Daoy (cell line): ENCODE measurements at places on chromosomes 2 and 18.

DNA sequence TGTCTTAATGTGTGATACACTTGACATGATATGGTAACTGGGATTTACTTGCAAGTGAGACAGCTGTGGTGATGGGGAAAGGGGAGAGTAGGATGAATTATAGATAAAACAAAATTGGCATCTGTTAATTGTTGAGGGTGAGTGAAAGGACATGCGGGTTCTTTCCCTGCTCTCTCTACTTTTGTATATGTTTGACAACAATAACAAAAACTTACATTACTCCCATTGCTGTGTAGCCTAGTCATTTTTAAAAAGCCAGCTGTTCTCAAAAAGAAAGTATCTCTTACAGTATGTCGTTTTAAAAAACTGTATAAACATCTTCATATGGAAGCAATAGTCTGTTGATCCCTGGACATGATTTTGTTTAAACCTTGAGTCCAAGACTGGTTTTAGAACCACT is 117.6 kb downstream of the MYO1B start:
- DNase-seq: no peak

DNA sequence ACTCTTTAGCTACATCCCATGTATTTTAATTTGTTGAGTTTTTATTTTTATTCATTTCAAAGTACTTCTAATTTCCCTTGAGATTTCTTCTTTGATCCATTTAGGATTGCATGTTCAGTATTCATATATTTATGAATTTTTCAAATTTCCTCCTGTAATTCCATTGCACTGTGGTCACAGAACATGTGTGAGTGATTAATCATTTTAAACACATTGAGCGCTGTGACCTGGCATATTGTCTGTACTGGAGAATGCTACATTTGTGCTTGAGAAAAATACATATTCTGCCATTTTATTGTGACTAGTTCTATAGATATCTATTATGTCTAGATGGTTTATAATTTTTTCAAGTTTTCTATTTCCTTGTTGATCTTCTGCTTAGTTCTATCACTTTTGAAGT is 353.7 kb downstream of the RAD51AP2 start:
- DNase-seq: no peak

GRCh38 chr2:209610631-209611030 is 161.0 kb upstream of the UNC80 start:
- DNase-seq: no peak

GRCh38 chr2:55952415-55952814 is 28.8 kb upstream of the EFEMP1 start:
- DNase-seq: no peak

- peak; percentile 23 for DNase-seq
These were observed 33.7 kb upstream of the ZNF516 start for GRCh38 chr18:76528477-76529432.

DNA sequence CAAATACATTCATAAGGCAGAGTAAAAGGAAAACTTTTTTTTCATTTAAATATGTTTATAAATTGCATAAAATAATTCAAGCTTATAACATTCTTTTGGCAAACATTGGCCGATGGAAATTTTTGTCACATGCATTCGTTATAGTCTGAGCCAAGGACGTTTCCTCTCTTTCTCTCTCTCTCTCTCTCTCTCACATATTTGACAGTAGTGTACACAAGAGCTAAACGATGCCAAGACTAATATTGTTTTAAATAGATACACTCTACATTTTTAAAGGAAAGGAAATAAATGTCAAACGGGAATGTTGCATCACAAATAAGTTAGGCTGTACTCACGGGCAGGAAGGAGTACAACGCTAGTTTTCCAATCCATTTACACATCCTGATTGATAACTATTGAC is 251.1 kb upstream of the SMIM21 start:
- DNase-seq: no peak

DNA sequence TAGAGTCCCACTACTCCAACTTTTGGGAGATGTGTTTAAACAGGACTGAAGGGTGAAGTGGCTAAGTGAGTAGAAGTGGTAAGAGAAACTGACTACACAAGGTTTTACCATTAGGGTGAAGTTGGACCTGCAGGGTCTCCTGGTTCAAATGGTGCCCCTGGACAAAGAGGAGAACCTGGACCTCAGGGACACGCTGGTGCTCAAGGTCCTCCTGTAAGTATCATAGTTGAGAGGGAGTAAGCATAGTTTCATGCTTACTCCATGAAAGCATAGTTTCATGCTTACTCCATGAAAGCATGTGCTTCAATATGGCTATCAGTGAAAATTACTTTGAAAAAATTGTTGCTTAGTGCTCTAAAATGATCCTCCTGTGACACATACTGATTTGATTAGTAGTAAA is 19.1 kb downstream of the COL3A1 start:
- no peak for DNase-seq

- DNase-seq: no peak
These were observed 124.4 kb upstream of the TRIB2 start for GRCh38 chr2:12592296-12592695.

- DNase-seq: peak; percentile 29
These were observed 81.3 kb upstream of the TMEM178A start for GRCh38 chr2:39584283-39584965.

GRCh38 chr2:233051241-233052149 is 8.6 kb upstream of the INPP5D start:
- peak; percentile 87 for DNase-seq

- no peak for DNase-seq
These were observed 118.9 kb upstream of the FOSL2 start for GRCh38 chr2:28273751-28274150.

DNA sequence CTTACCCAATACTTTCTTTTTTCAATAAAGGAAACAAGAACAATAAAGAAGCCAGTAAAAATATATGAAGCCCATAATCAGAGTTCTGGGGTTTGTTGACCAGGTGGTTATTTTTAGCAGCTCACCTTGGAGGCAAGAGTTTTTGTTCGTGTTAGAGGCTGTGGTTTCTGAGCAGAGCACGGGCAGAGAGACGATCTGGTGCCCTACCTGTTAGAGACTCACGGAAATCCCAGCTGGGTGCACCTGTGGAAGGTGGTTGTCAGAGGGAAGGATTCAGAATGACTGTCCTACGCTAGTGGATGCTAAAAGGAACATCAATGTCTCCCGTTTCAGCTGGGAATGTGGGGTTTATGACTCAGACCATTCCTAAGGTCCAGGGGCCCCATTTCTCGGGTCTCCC is 87.6 kb downstream of the NRP2 start:
- DNase-seq: no peak

- DNase-seq: no peak
These were observed 241.6 kb downstream of the PDE11A start for GRCh38 chr2:177830881-177831386.

GRCh38 chr2:127694986-127695385 is 6.3 kb upstream of the SFT2D3 start:
- no peak for DNase-seq

GRCh38 chr2:189783451-189783926 is 650 bp downstream of the ORMDL1 start:
- DNase-seq: peak; percentile 20

DNA sequence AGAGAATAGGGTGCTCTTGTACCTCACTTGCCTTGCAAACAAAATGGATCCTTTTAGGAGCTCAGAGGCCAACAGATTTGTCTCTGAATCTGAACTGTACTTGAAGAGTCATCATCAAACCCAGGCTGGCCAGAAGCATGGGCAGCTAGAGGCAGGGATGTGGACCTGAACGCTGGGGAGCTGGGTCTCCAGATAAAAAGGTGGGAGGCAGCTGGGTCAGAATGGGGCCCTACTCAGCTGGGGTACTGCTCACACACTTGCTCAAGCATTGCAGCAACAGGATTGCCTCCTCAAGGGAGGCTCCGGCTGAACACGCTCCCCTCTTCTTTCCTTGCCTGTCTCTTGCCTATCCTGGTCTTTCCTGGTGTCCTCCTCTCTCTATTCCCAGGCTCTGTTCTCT is 57.3 kb upstream of the SIX3 start:
- DNase-seq: no peak

DNA sequence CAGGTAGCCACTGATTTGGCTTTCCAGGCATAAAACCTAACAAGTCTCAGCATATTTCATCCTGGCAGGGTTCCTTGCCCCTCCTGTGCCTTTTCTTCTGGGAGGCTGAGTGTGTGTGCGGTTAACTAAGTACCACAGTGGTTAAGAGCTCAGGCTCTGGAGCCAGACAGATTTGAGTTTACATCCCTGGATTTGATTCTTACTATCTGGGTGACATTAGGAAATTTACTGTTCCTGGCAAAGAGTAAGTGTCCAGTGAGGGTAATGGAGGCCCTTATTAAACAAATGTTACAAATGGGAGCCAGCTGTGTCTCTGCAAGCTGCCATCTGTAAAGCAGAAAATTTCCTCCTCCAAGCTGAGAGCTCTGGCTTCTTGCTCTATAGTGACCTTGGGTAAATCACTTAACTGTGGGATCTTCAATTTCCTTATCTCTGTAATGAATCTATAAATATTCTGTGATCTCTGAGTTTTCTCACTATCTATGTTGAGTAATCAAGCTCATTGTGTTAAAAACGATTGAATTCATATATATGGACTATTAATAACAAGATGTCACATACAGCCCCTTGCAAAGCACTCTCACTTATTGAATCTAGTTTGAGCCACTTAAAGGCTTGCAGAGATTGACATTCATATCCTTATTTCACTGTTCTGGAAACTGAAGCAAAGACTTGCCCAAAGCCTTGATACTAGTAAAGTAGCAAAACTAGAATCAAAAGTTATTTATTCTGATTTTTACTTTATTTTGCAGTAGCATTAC is 6.5 kb upstream of the COBLL1 start:
- no peak for DNase-seq

DNA sequence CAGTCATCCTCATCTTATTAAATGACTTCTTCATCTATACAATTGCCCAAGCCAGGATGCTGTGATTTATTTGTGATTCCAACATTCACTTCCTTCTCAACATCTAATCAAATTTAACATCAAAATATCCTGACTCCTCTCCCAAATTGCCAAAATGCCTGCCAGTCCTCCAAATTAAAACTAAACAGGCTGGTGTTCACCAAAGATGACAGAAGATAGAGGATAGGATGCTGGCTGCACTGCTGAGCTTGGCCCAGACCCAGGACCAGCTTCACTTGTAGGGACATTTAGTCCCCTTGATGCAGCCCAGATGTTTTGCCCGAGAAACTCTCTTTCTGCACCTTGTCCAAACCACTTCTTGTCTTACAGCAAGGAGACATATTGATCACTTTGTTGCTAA is 540.0 kb upstream of the CNTNAP5 start:
- DNase-seq: no peak

GRCh38 chr2:155310589-155310988 is 612.1 kb downstream of the KCNJ3 start:
- DNase-seq: no peak

DNA sequence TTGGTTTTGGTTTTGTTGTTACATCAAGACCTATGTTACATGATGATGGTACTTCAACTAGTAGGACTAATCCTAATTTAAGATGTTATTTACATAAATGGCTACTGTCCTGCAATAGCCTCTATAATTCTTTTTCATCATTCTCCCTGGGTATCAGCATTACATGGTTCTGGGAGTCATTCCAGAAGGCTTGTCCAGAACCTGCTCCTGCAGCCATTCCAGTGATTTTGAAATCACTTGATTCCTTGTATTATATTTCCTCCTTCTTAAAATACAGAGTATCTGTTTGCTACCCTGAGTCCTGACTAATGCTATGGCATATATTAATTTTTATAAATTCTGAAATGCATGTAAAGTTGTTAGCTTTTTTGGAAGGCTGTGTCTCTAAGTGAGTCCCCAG is 400.5 kb upstream of the MEIS1 start:
- no peak for DNase-seq

GRCh38 chr2:182668671-182669070 is 47.4 kb upstream of the DNAJC10 start:
- DNase-seq: peak; percentile 35

DNA sequence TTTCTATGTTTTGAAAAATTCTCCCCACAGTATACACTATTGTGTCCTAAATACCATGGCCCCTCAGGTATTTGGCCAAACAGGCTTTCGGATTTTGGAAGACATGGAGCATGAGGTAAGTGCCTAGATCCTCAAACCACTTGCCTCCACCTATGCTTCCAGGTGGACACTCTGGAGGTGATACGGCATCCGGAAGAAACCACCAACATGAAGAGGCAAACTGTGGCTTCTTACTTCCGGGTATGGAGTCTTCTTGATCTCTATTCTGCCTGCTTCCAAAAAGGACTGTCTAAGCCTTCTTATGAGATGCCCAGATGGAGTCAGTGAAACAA is 252.0 kb upstream of the SP5 start:
- no peak for DNase-seq

- DNase-seq: peak; percentile 37
These were observed 35.5 kb upstream of the KIDINS220 start for GRCh38 chr2:8872821-8873432.

- no peak for DNase-seq
These were observed 1314.6 kb upstream of the GYPC start for GRCh38 chr2:125341353-125341752.

DNA sequence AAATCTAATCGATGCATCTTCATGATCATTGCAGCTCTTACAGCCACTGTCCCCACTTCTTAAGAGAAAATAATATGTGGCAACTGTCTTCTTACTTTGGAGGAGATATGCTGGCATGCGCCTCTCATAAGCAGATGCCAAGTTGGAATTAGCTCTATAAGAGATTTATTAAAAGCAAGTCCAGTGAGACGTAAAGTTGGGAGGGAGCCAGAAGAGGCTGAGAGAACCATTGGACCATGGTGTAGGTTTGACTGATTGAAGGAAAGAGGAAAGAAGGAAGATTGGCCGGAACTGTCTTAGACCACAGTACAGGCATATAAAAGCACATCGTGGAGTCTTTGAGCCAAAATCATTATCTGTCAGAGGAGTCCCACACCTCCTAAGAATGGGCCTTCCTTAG is 265.7 kb upstream of the ZC3H15 start:
- no peak for DNase-seq

- no peak for DNase-seq
These were observed 234.1 kb downstream of the CCDC102B start for GRCh38 chr18:69032009-69032408.

DNA sequence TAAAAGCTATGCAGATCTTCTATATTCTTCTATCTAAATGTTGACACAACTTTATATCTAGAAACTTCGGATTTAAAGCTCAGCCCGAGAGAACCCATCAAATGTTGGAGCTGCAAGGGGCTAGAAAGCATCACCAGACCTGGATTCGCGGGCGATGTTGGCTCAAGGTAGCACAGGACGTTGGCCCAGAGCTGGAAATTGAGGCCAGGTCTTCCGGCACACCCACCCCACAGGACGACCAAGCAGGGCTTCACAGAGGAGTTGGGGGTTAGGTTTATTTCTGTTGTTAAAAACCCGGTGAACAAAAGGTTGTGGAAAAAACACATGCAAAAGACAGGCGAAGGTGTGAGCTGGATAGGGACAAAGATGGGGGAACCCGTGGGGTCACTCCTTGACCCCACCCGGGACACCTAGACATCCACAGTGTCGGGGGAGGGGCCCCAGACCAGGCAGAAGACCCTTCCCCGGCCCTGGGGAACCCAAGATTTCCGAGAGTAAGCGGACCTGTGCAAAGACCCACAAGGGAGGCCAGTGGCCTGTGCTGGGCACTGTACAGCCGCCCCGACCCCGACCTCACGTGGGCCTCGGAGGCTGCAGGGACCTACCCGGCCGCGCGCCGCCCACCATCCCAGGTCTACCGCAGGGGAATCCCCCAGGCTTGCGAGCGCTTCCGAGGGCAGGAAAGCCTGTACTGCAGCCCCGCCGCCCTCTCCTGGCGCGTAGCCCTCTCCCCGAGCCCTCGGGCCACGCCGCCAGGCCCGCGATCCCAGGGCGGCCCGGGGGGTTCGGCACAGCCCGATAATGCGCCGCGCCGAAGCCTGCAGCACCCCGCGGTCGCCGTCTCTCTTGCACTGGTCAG is 1.8 kb upstream of the AGBL5 start:
- DNase-seq: peak; percentile 66
